ENCODE measurements at places on chromosomes 2 and 18. TPM values are rescaled to one million over a fixed set of nuclear protein-coding genes. Genes with fewer than 3 reads are reported as not detected.

DNA sequence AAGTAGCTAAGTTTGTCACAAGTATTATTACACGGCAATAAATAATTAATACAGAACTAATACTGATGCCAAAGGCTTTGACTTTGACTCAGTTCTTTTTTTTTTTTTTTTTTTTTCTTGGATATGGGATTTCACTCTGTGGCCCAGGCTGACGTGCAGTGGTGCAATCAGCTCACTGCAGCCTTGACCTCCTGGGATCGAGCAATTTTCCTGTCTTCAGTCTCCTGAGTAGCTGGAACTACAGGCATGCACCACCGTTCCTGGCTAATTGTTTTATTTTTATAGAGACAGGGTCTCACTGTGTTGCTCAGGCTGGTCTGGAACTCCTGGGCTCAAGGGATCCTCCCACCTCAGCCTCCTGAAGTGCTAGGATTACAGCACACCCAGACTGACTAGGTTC, 284.5 kb downstream of the SS18 start:
- no peak for DNase-seq

IKZF2 gene
- total RNA-seq = 26.0 TPM

ESPNL gene
- total RNA-seq = 0.61 TPM

MAPRE2 gene
- 32.9 TPM for total RNA-seq

GRCh38 chr2:37706334-37707183, 35.1 kb upstream of the CDC42EP3 start:
- no peak for DNase-seq

- DNase-seq = no peak
Measured at GRCh38 chr2:45391866-45392265, 219.2 kb downstream of the SRBD1 start.

- no peak for DNase-seq
Measured at GRCh38 chr2:101722864-101723263, 25.4 kb downstream of the MAP4K4 start.

RNU2-63P gene
- not detected for total RNA-seq

CCDC195 gene
- total RNA-seq = not detected

DNA sequence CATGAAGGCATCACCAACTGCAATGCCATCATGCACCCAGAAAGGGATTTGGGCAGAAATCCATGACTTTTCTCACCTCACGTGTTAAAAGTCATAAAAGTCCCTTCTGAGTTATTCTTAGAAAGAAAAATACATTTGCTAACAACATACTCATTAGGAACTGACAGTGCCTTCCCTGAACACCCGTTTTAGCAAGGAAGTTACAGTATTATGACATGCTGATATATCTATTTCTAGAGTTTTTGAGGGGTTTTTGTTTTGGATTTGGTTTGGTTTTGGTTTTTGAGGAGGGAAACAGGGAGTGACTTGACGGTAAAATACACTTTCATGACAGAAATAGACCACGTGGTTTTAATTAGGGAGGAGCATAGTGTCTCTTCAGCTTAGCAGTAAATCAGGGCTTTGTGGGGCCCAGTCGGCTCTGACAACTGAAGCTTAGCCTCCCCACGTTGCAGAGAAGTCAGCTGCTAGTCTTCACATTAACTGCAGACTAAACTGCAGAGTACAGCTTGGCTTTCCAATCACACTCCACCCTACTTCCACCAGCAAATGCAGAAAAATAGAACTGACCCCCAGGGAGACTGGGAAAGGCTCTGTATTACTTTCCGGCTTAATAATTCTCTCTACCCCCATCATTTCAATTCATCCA, 141.4 kb downstream of the FAM124B start:
- no peak for DNase-seq

DNA sequence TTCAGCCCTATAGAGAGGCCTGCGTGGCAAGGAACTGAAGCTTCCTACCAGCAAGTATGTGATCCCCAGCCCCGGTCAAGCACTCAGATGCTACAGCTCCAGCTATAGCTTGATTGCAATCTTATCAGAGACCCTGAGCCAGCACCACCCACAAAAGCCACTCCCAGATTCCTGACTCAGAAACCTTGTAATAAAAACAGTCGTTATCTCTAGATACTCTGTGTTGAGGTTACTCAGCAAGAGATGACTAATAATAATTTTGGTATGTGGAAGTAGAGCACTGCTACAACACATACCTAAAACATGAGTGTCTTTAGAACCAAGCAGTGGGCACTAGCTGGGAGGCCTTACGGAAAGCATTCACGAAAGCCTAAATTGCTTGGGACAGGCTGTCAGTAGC, 216.9 kb downstream of the UXS1 start:
- DNase-seq = peak; percentile 69

DNA sequence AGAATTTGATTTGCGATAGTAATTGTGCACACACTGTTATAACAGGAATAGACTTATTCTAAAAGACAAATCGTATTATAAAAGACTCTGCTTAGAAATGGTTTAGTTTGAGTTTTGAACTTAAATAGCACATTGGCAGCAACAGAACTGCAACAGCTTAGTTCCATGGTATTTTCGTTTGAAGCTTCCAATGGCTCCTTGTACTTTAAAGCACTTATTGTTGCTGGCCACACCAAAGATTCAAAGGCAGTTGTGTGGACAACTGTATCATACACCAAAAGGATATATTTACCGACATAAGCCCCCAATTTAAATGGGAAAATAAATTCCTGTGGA, 627 bp downstream of the WIPF1 start:
- DNase-seq = no peak

DTNA gene
- 10.9 TPM for total RNA-seq

TTN gene
- total RNA-seq = 0.07 TPM

VIT gene
- not detected for total RNA-seq

KCNG2 gene
- total RNA-seq = not detected

- DNase-seq = no peak
Measured at GRCh38 chr2:111198701-111199100, 78.0 kb downstream of the BCL2L11 start.

CPO gene
- total RNA-seq = 0.40 TPM

CYRIA gene
- total RNA-seq = 0.19 TPM
